ENCODE measurements at places on chromosomes 5 and 9.

DNA sequence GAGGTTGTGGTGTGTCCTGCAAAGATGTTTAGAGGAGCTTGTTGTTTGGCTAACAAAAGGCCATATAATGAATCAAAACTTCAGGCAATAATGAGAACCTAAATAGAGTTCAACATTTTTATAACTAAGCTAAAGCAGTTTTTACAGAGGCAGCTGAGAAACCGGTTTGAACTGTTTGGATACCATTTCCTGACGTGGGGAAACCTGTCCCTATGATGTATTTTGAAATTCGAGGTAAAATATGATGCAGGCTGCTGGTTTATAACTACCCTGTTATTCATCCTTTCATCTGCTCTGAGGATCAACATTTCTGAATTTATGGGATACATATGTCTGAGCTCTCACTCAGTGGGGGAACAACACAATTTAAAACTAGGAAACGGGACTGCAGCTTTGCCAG lies 289.5 kb upstream of the IRX2 start:
- no peak for DNase-seq

DNA sequence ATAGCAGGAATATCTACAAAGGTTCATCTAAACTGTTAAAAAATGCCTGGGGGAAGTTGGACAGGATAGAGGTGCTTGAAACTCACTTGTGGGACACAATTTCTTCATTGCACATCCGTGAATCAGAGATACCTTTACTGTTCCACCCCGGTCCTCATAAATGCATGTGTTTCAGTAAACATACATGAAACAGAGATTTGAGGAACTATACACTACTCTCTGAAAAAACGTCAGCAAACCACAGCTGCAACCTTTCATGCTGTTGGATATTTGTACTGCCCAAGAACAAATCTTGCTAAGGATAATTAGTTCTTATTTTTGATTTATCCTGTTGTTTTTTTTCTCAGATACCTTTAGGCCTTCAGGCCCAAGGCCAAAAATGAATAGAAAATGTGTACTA lies 337.3 kb downstream of the KDM4C start:
- no peak for DNase-seq

GRCh38 chr5:80781356-80781755 lies 126.6 kb upstream of the DHFR start:
- DNase-seq, result no peak

GRCh38 chr9:89702401-89702800 lies 97.6 kb downstream of the GADD45G start:
- DNase-seq, result no peak

- no peak for DNase-seq
Measured at GRCh38 chr9:90985631-90986030, 184.0 kb downstream of the SYK start.

GRCh38 chr5:153447534-153447933 lies 42.9 kb upstream of the GRIA1 start:
- no peak for DNase-seq
